GM12864 (cell line): ENCODE measurements at places on chromosomes 2 and 18.

DNA sequence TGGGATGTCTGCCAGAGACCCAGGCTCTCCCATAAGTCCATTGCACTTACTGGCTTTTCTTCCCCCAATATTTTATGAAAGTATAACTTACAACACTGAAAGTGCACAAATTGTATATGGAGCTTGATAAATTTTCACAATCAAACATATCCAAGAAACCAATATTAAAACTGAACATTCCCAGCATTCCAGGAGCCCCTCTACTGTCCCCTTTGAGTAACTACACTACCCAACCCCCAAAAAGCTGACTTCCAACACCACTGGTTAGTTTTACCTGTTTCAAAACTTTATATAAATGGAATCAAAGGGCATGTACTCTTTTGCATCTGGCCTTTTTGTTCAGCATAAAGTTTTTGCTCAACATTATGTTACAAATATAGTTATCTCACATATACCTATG is 35.2 kb upstream of the PKDCC start:
- DNase-seq, result no peak

GRCh38 chr18:23291456-23292205 is 156.3 kb downstream of the CABLES1 start:
- DNase-seq, result no peak

GRCh38 chr2:11123856-11124759 is 31.2 kb upstream of the SLC66A3 start:
- no peak for DNase-seq

DNA sequence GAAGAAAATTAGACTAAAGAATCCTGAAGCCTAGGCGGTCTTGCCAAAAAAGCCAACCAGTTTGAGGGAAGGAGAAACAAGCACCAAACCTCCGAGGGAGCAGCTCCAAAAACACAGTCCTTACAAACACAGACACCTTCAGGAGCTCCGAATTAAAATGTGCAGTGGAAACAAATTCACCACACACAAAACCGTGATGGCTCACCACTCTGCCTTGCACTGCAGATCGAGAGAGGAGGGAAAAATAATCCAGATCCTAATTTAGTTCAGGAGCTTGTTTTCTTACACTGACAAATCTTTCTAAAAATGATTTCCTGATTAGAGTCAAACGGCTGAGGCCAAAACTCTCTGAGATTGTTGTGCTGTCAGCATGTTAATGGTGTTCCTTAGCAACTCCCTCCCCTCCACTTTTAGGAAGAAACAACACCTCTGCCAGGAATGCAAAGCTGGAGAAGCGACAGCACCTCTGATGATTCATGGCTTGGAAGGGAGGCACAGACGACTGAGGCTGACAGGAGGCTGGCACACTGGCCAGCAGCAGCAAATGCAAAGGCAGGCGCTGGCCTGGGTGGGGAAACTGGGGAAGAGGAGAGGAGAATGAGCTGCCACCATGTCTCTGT is 249.4 kb upstream of the KLHL29 start:
- no peak for DNase-seq

DNA sequence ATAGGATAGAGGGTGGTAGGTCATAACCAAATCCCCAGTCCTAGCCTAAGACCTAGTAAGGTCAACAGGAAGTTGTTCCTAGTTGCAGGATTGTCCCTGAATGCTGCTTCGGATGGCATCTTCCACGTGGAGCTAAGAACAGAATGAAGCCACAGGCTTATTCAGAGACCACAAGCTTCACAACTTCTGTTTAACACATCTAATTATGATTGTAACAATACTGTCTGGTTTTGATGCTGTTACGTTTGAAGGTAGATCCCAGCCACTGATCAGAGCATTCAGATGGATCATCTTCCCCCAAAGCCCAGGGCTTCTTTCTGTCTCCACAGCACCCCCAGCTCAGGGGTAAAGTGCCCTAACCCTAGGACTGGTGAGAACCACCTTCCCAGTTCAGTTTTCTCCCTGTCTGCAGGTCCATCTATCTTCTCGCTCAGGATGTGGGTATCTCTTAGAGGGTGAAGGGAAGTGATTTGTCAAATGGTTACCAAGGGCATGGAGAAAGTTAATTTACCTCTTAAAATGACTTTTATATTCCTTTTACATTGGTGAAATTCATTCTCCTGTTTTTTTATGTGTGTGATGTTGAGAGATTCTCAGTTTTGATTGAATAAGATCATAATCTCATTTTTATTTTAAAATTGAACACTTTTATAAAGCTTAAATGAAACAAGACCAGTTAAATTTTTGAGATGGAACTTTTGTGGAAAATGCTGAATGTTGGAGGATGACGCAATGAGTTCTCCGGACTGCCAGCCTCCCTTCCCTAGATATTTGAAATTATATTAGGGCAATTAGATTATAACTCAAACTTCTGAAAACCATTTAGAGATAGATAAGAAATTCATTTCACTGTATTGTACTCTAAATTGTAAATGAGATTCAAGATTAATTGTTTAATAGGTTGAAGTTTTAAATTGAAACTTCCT is 66.5 kb downstream of the RHBDD1 start:
- DNase-seq, result no peak

- DNase-seq, result no peak
Observed at GRCh38 chr2:46568212-46569009, 89.0 kb downstream of the TMEM247 start.

DNA sequence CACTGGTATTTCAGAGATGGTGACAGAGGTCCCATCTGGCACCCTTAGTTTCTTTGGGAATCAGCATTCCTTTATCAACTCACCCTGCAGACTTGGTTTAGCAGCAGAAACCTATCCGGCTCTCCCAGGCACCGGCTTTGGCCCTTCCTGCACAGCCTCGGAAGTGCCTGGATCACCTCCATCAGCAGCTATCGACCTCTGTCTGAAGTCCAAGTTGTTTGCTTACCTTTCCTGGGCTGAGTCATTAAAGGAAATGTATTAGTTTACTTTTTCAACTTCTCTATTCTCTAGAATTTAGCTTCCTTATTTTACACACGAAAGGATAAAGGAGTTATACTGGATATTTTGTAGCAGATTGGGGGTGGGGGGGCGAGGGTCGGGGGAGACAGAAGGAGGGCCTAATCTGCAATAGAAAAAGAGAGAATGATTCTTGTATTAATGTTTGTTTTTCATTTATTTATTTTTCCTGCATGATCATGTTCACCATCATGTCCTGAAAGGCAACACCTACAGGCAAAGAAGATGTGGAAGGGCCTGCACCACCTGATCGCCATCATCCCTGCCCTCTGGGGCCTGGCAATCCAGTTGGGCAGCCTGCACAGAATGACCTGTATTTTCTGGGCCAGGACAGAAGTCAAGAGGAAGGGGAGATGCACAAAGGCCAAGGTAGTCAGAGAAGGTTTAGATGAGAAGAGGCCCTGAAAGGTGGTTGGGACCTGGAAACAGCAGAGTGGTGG is 22.1 kb upstream of the MAT2A start:
- DNase-seq, result no peak

DNA sequence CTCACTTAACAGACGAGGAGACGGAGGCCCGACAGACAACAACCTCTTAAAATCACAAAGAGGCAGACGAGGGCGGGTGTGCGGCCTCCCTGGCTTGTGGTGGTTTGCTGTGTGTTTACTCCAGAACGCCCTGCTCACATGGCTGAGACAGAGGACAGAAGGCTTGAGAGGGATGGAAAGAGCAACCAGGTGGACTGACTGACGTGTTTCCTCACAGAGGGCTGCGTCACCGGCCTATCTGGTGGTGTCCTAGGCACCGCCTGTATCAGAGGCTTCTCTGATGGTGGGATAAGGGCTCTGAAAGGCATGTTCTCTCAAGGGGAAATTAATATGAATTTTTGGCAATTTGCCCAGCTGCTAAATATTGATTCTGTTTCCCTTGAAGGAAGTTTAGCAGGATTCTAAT is 47.0 kb upstream of the RALBP1 start:
- no peak for DNase-seq

- no peak for DNase-seq
Observed at GRCh38 chr2:194223218-194223617, 1433.8 kb upstream of the SLC39A10 start.

GRCh38 chr18:57353137-57353939 is 981 bp downstream of the ST8SIA3 start:
- no peak for DNase-seq

DNA sequence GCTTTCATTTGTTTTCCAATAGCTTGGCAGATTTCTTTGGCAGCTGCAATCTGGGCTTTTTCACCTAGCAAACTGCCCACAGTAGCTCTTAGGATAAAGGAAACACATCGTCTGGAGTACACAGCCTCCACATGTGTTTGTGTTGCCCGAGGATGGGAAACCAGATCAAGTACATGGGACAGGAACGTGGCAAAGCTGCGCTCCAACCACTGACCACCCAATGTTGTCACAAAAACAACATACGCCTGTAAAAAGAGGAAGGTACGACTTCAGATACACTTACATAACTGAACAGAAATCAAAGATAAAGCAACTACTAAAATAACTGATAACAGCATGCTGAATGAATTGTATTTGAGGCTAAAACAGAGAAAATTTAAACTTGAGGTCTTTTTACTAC is 15.5 kb downstream of the HEATR5B start:
- no peak for DNase-seq

DNA sequence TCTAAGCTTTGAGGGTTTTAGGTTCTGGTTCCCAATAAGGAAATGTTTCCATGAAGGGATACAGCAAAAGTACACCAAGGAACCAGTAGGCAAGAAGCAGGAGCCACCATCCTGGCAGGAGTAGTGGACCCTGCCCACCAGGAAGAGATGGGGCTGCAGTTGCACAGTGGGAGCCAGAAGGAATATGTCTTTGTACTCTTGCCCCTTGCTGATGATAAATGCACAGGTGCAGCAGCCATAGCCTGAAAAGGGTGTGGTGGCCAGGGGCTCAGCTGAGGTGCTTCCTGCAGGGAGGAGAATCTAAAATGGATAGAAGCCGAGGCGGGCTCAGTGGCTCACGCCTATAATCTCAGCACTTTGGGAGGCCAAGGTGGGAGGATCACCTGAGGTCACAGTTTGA is 27.5 kb downstream of the TMEM127 start:
- no peak for DNase-seq

DNA sequence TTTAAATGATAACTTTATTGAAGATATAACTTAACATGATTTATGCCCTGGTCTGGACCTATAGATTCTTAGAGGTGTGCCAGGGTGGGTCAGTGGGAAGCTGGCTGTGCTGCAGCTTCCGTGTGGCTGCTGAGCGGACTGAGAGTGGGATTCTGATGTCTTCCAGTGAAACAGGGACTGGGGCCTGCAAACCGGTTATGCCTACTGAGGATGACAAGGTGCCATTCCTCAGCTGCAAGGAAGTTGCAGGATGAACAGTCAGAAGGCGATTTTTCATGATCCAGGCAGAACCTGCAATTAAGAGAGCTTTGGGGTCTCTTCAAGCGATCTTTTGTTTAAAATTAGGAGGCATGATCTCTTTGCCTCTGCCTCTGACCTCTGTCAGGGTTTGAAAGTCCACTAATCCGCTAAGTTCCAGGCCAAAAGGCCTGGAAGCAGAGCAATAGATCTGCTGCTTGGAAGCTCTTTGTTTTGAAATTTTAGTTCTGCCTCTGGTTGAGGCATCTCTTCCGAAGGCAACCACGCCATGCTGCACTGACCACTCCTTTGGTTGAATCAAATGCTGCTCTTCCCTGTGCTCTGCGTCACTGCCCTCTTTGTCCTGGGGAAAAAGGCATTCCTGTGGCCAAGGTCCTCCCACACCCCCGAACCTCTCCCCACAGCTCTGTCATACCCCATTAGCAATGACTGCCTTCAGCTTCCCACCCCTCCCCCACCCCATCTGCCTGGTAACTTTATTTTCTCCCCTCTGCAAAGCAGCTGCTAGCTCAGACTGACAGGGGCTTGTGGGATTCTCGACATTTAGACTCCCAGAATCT is 2.0 kb downstream of the TMEM169 start:
- DNase-seq, result no peak

DNA sequence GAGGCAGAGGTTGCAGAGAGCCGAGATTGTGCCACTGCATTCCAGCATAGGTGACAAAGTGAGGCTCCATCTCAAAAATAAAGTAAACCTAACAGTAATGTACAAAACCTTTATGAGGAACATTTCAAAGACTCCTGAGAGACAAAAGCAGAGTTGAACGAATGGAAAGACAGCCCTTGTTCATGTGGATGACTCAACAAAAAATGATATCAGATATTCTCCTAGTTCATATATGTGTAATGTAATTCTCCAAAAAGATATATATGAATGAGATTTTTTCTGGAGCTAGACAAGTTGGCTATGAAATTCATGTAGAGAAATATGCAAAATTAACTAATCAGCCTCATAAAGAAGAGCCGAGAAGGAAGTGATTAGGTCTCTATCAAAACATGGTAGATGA is 61.7 kb downstream of the KIAA1328 start:
- DNase-seq, result no peak

- no peak for DNase-seq
Observed at GRCh38 chr2:7262727-7263126, 345.5 kb downstream of the RNF144A start.

DNA sequence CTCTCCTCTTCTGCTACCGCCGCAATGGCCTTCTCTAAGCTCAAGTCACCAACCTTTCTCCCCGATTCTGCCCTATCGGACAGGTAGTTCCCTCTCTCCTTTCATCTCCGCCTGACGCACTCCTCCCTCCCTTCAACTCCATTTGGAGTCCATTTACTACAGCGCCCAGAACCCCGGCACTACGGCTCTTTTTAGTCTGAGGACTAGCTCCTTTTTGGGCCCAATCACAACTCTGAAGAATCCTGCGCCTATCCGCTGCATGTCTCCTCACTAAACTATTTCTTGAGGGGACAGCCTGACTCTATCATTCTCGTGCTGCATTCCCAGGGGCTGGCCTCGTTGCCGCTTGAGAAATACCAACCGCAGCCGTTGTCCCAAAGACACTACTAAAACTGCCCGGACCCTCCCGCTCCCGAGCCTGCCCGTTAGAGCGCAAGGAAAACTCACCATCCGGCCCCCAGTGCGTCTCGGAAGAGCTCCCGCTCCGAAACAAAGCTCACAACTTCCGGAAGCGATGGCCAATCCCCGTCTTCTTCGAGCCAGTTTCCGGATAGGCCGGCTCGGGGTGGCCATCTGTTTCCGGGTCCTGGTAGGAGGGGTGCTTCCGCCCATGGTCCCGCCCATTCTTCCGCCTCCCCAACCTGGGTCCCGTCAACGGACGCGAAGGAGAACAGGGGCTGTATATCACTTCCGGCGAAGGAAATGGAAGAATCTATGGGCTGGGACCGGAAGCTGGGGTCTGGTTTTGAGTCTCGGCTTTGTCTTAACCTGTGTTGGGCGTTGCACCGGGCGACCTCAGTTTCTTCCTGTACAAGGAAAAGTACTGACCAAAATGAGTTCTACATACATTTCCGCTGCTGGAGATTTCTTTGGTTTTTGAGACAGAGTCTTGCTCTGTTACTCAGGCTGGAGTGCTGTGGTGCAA is at the start of gene TPRKB:
Gene TPRKB (minus strand): TSS at position 491 of the 925 bp plus-strand sequence. CDS start 2,776 bp downstream, outside the sequence.
- peak; percentile 97 for DNase-seq

GRCh38 chr2:96353032-96353561 is 17.5 kb downstream of the NCAPH start:
- DNase-seq, result no peak

DNA sequence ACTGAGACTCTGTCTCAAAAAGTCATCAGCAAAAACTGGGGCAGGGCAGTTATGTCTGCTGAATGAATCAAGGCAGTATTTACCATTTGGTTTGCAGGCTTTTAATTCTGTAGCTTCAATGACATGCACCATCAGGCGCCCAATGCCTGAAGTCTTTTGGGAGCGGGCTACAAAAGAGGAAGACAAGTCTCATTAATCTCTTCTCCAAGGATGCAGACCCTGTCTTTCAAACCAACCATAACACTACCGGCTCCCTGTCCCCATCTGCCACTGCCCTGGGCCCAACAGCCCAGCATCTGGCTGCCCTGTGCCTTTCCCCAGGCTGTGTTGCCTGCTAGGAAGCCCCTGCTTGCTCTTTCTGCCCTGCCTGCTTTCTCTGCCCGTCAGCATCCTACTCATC is 30.3 kb downstream of the FAM228A start:
- no peak for DNase-seq

- no peak for DNase-seq
Observed at GRCh38 chr2:99819766-99820165, 322.6 kb downstream of the AFF3 start.
